ENCODE measurements at places on chromosomes 2 and 18.

DNA sequence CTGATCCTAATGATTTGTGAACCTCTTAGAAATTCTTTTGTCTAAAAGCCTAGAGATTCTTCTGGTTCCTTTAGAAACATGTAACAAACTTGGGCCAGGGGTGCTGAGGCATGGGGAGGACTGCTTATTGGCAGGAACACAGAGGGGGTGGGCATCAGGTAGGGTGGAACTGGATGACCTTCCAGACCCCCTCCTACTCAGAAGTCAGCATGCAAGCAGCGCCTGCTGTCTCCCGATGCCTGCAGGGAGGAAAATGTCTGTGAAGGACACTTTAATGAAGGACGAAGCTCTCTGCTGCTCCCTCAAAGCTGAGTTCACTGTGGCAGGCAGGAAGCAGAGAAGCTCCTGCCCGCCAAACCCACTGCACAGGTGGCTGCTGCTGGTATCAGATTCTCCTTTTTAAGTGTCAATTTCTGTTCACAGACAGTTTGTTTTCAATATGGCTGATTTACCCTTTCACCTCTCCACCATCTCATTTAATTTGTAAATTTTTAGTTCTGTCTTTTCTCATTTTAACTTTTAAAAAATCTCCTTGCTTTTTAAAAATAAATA lies 19.4 kb downstream of the COA5 start:
- H3K27me3 ChIP-seq, result no peaks in the 10 kb centered on the region
- peaks cover 19% of the 10 kb centered on the region for H3K36me3 ChIP-seq
- no peak for DNase-seq
- no peak overlapping the region for H3K27ac ChIP-seq
- no peaks in the 10 kb centered on the region for H3K4me1 ChIP-seq
- H3K4me3 ChIP-seq, result no peak overlapping the region

GRCh38 chr18:36073676-36074075 lies 6.3 kb upstream of the RPRD1A start:
- no peak overlapping the region for H3K4me3 ChIP-seq
- peaks cover 7% of the 10 kb centered on the region for H3K4me1 ChIP-seq
- no peaks in the 10 kb centered on the region for H3K36me3 ChIP-seq
- peaks cover 3% of the 10 kb centered on the region for H3K27me3 ChIP-seq
- DNase-seq, result no peak

GRCh38 chr18:24488824-24489493 lies 28.5 kb downstream of the HRH4 start:
- H3K27ac ChIP-seq, result no peak overlapping the region
- H3K4me3 ChIP-seq, result no peak overlapping the region
- H3K4me1 ChIP-seq, result peaks cover 29% of the 10 kb centered on the region
- DNase-seq, result no peak
- H3K36me3 ChIP-seq, result no peaks in the 10 kb centered on the region
- peaks cover 9% of the 10 kb centered on the region for H3K27me3 ChIP-seq

- no peaks in the 10 kb centered on the region for H3K4me1 ChIP-seq
- H3K4me3 ChIP-seq, result no peak overlapping the region
- no peak overlapping the region for H3K27ac ChIP-seq
- no peak for DNase-seq
- peaks cover 36% of the 10 kb centered on the region for H3K27me3 ChIP-seq
These were observed 20.3 kb upstream of the KCNK3 start for GRCh38 chr2:26672112-26672817.

- no peak overlapping the region for H3K4me3 ChIP-seq
- H3K27ac ChIP-seq, result no peak overlapping the region
- no peaks in the 10 kb centered on the region for H3K36me3 ChIP-seq
- H3K4me1 ChIP-seq, result no peaks in the 10 kb centered on the region
These were observed 77.1 kb downstream of the SUMO1 start for GRCh38 chr2:202161151-202161835.

DNA sequence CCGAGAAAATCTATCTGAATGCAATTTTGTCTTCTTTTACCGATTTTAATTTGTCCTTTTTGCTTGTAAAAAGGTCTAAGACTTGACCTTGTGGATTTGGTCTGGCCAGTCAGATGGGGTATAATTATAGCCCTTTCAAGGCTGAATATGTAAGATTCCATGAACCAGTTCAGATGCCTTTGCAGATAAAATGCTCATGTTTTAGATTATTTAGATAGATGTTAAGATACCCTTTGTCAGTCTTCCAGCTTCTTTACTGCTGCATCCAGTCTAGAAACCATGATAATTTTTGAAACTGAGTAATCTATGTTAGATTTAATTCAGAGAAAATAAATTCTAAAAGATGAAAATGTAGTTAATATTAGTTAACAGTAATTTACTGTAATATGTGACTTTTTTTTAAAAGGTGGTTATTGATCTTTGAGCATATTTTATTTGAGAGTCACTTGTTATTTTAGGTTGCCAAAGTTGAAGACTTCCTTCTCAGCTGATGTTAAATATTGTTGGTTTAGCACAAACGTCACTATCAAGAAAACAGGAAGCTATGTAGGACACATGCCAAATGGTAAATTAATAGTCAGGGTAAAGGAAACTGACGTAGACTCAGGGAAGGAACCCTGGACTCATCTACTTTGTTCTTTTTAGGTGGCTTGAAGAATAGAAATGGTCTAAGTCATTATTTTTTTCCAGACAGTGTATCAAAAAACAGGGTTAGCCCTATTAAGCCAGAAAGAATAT lies 29.8 kb downstream of the BABAM2 start:
- DNase-seq, result no peak
- H3K36me3 ChIP-seq, result peaks cover 12% of the 10 kb centered on the region
- H3K4me3 ChIP-seq, result peak overlapping the region; percentile 12
- peak overlapping the region; percentile 46 for H3K27ac ChIP-seq
- H3K4me1 ChIP-seq, result peaks cover 10% of the 10 kb centered on the region

DNA sequence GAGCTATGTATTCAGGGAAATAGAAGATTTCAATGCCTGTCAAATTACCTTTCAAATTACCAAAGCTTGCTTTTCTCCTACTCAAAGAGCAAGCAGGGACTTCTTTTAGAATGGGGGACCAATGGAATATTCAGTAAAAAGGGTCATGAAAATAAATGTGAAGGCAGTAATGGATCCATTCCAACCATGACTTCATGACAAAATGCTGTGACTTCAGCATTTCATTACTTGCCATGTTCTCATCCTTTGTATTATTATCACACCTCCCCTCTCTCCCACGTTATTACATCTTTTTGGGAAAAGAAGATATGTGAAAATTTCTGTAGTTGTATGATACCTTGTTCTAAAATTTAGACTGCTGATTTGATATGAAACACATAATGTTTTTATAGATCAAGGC lies 864.0 kb upstream of the FSHR start:
- H3K4me1 ChIP-seq, result no peaks in the 10 kb centered on the region
- no peaks in the 10 kb centered on the region for H3K27me3 ChIP-seq
- no peaks in the 10 kb centered on the region for H3K36me3 ChIP-seq
- H3K4me3 ChIP-seq, result no peak overlapping the region
- DNase-seq, result no peak

DNA sequence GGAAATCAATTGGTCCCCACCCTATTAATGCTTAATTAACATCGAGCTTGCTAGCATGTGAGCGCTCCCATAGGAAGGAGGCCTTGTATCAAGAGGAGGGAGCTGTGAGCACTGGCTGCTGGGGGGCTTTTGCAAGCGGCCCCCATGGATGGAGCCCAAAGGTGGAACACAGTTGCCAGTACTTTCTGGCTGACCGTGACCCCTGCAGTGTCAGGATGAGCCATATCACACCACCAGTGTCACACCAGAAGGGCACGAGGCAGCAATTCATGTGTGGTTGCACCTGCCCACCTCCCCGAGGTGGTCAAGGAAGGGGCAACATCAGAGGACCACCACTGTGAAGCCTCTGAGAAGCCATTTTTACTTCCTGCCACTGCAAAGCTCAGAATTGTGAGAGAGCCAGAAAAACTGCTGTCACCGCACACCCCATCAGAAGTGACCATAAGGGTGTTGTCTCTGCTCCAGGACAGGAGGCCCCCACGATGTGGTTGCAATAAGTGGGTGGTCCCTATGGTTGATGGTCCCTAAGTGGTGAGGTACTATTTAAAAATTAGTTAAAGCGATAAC lies 99.8 kb upstream of the RAB6C start:
- H3K4me1 ChIP-seq, result peaks cover 13% of the 10 kb centered on the region
- peaks cover 2% of the 10 kb centered on the region for H3K36me3 ChIP-seq
- DNase-seq, result no peak
- H3K4me3 ChIP-seq, result no peak overlapping the region
- no peak overlapping the region for H3K27ac ChIP-seq

- H3K27ac ChIP-seq, result no peak overlapping the region
- H3K36me3 ChIP-seq, result no peaks in the 10 kb centered on the region
- no peak overlapping the region for H3K4me3 ChIP-seq
These were observed 211.6 kb downstream of the OSR1 start for GRCh38 chr2:19146867-19147266.

- no peak for DNase-seq
- H3K36me3 ChIP-seq, result no peaks in the 10 kb centered on the region
- H3K4me3 ChIP-seq, result no peak overlapping the region
- no peaks in the 10 kb centered on the region for H3K4me1 ChIP-seq
- H3K27me3 ChIP-seq, result peaks cover 2% of the 10 kb centered on the region
These were observed 43.8 kb downstream of the LTBP1 start for GRCh38 chr2:32990556-32990955.

DNA sequence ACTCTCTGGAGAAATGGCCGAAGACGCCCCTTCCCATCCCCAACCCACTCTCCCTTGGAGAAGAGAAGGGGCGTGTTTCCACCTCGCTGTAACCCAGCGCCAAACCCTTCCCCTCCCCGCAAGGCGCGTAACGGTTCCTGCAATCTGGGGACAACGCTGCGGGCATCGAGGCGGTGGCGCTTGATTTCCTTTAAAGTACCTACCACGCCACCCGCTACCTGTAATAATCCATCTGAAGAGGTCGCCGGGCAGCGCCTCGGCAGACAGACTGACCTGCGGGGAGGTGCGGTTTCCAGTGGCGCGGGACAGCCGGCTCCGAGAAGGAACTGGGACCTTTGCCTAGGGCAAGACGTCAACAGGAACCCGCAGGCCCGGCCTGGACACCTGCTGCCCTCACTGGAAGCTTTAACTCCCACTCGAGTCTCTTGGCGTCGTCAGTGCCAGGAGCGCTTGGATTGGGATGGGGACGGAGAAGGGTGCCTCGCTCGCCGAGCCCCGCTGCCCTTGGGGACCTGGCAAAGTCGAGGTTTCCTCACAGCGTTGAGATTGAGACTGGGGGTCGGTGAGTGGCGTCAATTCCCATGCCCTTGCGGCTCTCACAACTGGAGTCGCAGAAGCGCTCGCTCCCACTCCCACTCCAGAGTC lies at the start of gene CYP1B1:
CYP1B1 (minus strand) TSS at position 645 of the 645 bp plus-strand sequence. CDS start 763 bp downstream, outside the sequence.
- DNase-seq, result peak; percentile 15
- no peak within 1 kb of the TSS for H3K27ac ChIP-seq
- no peaks in the 10 kb centered on the region for H3K36me3 ChIP-seq
- H3K4me3 ChIP-seq, result peak within 1 kb of the TSS; percentile 80
- peaks cover 56% of the 10 kb centered on the region for H3K27me3 ChIP-seq

DNA sequence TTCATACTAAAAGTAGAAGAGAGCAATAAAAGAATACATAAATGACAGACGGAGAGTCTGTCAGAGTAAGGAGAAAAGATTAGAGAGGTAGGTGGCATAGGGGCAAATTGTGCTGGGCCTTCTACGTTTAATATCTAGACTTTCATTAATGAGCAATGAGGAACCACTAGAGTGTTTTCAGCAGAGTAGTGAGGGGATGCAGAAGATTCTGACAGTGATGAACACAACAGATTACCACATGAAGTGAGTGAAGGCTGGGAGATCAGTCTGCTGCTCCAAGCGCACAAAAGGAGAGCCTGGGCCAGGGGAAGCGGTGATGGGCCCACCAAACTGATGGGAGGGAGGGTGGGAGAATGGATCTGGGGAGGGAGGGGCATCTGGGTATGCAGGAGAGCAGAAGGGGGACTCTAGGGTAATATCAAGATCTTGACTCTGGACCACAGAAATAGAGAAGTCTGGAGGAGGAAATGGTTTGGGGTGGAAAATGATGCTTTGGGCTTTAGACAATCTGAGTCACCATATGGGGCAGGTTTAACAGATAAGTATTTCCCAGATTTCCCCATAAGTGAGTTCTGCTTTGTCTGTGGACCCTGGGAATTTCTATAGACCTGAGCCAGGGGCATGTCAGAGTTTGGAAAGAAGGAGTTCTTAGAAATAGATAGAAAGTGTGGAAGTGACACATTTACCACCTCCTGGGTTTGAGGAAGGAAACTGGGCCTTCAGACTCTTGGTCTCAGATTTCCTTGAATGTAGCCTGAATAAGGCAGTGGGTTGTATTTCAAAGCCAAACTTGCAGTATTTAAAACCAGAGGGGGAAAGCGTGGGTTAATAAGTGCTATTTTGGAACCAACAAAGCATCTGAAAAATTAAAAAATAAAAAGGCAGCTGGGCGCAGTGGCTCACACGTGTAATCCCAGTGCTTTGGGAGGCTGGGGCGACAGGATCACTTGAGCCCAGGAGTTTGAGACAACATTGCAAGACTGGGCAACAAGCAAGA lies 15.0 kb upstream of the IL1A start:
- no peaks in the 10 kb centered on the region for H3K27me3 ChIP-seq
- DNase-seq, result no peak
- H3K27ac ChIP-seq, result no peak overlapping the region
- H3K4me1 ChIP-seq, result peaks cover 15% of the 10 kb centered on the region
- H3K36me3 ChIP-seq, result no peaks in the 10 kb centered on the region

DNA sequence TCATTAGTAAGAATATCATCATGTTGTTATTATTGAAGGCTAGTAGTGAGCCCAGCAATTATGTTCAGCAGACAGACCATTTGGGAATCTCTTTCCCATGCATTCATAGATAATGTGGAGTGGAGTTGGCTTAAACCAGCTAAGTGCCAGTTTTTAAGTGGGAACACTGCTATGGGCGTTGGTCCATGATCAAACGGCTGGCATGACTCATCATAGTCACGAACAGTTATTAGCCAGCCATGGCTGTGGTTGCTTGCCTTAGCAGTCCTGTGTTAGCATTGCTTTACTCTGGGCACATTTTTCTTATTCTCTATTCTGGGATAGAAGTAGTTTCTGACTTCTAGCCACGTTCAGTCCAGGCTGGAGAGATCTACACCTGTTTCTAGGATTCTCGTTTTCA lies 17.7 kb downstream of the EIF4E2 start:
- H3K27me3 ChIP-seq, result no peaks in the 10 kb centered on the region
- DNase-seq, result no peak
- H3K4me3 ChIP-seq, result no peak overlapping the region
- peaks cover 96% of the 10 kb centered on the region for H3K36me3 ChIP-seq
- peaks cover under 1% of the 10 kb centered on the region for H3K4me1 ChIP-seq

DNA sequence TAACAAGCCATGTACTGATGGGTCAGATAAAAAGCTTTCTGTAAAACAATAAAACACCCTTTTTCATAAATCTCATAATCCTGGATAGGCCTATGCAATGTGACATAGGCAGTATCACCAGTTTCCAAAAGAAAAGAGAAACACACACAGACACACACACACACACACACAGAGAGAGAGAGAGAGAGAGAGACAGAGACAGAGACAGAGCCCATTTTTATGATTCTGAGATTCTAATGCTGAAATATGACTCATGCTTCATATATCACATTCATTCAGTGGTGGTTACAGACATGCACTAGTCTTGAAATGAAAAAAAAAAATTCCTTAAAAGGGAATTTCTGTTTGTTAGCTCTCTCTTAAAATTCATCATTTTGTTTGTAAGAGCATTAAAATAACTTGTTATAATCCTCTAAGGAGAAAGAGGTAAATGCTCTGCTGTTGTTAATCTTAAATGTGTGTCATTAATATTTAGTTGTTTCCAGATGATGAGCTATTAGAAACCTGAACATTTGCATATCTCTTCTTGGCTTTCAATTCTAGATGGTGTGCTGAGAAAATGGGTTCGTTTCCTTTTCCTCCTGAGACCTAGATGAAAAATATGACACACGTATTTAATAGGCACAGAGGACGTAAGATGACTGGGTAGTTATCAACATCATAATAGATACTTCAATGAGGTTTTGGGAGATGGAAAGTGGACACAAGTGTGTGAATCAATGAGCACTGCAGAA lies 1598.7 kb upstream of the ACVR2A start:
- H3K27me3 ChIP-seq, result no peaks in the 10 kb centered on the region
- H3K36me3 ChIP-seq, result no peaks in the 10 kb centered on the region
- no peak overlapping the region for H3K4me3 ChIP-seq

All from activated B cell treated with CpG ODN at 0.5 μM for 24 hours (primary cell).